ENCODE measurements at places on chromosomes 2 and 18. TPM values are rescaled to one million over a fixed set of nuclear protein-coding genes. Genes with fewer than 3 reads are reported as not detected.
A peak's percentile ranks its signal among the peaks of the same experiment; 100 is the strongest.

GRCh38 chr18:48673853-48674721 is 135.3 kb downstream of the CTIF start:
- no peaks in the 10 kb centered on the region for H3K27me3 ChIP-seq
- H3K4me3 ChIP-seq, result no peak overlapping the region
- H3K36me3 ChIP-seq, result no peaks in the 10 kb centered on the region
- H3K4me1 ChIP-seq, result no peaks in the 10 kb centered on the region
- DNase-seq, result no peak
- H3K27ac ChIP-seq, result no peak overlapping the region

DNA sequence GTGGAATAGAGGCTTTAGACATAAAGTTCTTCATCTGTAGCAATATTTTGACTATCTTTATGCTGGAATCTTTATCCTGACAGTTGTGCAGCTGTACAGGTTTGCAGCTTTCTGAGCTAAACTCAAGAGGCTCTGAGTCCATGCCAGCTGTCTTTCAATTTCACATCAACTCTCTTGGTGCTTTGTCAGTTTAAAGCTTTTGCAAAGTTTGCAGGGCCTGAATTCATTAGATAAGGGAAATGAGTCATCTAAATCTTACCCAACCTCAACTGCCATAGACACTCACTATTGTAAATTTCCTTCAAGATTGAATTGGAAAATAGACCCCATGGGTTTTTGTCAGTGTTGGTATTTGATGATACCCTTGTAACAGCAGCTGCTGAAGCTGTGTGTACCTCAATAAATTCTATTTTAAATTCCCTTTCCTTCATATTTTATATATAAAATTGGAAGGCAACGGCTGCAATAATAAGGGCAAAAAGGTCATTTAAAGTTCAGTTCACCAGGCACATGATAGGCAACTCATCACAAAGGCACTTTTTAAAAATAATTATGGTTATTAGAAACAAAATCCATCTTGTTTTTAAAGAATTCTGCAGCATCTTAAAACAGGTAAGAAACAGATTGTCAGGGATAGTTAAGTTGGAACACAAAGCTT is 169.9 kb upstream of the SLC39A10 start:
- H3K4me1 ChIP-seq, result no peaks in the 10 kb centered on the region
- no peaks in the 10 kb centered on the region for H3K36me3 ChIP-seq
- no peaks in the 10 kb centered on the region for H3K27me3 ChIP-seq
- DNase-seq, result no peak
- H3K4me3 ChIP-seq, result no peak overlapping the region

- no peaks in the 10 kb centered on the region for H3K4me1 ChIP-seq
- no peak for DNase-seq
- H3K27me3 ChIP-seq, result no peaks in the 10 kb centered on the region
- no peak overlapping the region for H3K4me3 ChIP-seq
These were observed 814.5 kb upstream of the RAB6C start for GRCh38 chr2:129165006-129165405.

- H3K4me3 ChIP-seq, result no peak overlapping the region
- no peaks in the 10 kb centered on the region for H3K36me3 ChIP-seq
- H3K27ac ChIP-seq, result no peak overlapping the region
- no peak for DNase-seq
These were observed 115.0 kb upstream of the ZNF516 start for GRCh38 chr18:76610012-76610411.

- H3K4me3 ChIP-seq, result no peak overlapping the region
- H3K36me3 ChIP-seq, result no peaks in the 10 kb centered on the region
- no peaks in the 10 kb centered on the region for H3K27me3 ChIP-seq
These were observed 76.4 kb downstream of the VPS54 start for GRCh38 chr2:63942788-63943187.

DNA sequence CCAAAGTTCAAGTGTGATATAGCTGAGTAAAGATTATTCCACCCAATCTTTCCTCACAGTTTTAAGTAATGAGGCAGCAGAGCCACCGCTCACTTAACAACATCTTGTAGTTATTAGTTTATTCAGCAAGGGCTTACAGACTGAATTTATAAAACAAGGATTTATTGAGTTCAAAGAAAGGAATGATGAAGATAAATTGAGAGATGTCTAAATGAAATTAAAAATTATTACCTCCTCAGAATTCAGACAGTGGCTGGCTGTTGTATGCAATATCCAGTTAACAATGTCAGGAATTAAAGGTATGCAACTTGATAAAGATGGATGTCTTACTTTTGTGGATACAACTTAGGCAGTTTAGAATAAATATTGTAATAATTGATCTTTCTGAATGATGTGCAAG is 927.3 kb upstream of the CDH2 start:
- H3K4me3 ChIP-seq, result no peak overlapping the region
- H3K27me3 ChIP-seq, result no peaks in the 10 kb centered on the region
- DNase-seq, result no peak
- H3K36me3 ChIP-seq, result no peaks in the 10 kb centered on the region
- H3K4me1 ChIP-seq, result no peaks in the 10 kb centered on the region

The SAG gene
- not detected for total RNA-seq

The SFXN5 gene
- 26.8 TPM for total RNA-seq

GRCh38 chr2:44951714-44952113 is 10.2 kb downstream of the SIX3 start:
- no peak overlapping the region for H3K27ac ChIP-seq
- no peaks in the 10 kb centered on the region for H3K27me3 ChIP-seq
- no peaks in the 10 kb centered on the region for H3K4me1 ChIP-seq

- H3K27ac ChIP-seq, result no peak overlapping the region
- no peak for DNase-seq
- H3K4me3 ChIP-seq, result no peak overlapping the region
- no peaks in the 10 kb centered on the region for H3K36me3 ChIP-seq
These were observed 222.2 kb downstream of the BCL11A start for GRCh38 chr2:60331115-60331809.

DNA sequence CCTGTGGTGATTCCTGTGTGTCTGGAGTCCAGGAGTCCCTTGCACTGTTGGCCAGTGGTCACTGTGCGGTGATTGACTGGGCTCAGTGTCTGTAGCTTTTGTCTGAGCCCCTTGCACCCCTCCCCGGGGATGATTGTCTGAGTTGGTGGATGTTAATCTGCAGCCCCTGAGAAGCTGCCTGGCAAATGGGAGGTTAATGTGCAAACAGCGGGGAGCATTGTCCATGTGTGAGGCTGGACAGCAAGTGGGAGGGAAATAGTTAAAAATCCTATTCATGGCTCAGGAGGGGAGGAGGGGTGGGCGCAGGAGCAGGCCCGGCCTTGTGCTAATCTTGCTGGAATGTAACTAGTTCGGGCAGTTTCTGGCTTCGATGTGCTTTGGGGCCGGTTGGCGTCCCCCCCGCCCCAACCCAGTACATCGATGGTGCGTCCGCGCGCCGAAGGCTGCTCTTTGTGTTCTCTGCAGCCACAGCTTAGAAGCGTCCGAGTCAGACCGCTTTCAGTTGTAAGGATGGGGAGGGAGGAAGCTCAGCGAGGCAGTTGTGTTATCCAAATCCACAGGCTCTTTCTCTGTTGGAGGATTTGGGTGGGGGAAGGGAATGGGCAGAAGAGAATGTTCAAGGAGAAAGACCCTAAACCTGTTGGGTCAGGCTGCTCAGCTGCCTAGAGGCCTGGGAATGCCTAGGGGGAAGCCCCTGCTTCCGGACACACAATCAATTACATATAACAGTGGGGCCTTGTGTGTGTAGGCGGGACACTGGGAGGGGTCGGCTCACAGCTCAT is 71.8 kb downstream of the TGOLN2 start:
- H3K4me3 ChIP-seq, result peak overlapping the region; percentile 29
- peaks cover 78% of the 10 kb centered on the region for H3K4me1 ChIP-seq
- H3K27me3 ChIP-seq, result no peaks in the 10 kb centered on the region

DNA sequence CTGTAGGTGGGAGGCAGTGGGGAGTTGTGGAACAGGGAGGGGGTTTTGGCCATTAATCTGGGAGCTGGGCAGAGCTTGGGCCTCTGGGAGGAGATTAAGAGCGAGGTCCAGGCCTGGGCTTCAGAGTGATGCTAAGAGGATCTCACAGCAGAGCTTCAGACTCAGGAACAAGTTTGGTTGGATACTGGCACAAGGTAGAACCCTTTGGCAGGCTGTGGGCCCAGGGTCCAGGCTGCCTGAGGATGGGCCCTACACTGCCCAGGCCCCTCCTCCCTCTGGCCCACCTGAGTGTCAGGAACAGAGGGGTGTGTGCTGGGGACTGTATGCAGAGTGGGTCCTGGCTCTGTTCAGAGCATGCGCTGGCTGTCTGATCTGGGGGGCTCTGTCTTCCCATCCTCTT is 334.9 kb downstream of the CYP26B1 start:
- no peak overlapping the region for H3K4me3 ChIP-seq
- no peaks in the 10 kb centered on the region for H3K4me1 ChIP-seq
- no peak overlapping the region for H3K27ac ChIP-seq
- no peak for DNase-seq
- no peaks in the 10 kb centered on the region for H3K27me3 ChIP-seq

Measured in Caco-2 (cell line).